ENCODE measurements at places on chromosomes 1 and 21. TPM values are rescaled to one million over a fixed set of nuclear protein-coding genes. Genes with fewer than 3 reads are reported as not detected.

The C1orf56 gene
- 7.1 TPM for total RNA-seq

The PLEKHA6 gene
- 35.1 TPM for total RNA-seq

The ASCL5 gene
- total RNA-seq = 0.16 TPM

The C1orf226 gene
- 0.84 TPM for total RNA-seq

The CHI3L1 gene
- total RNA-seq = not detected

The C8B gene
- not detected for total RNA-seq

The RIPPLY3 gene
- 0.39 TPM for total RNA-seq

The TRIM17 gene
- total RNA-seq = not detected

The PLA2G4A gene
- total RNA-seq = 7.6 TPM

The CELA3B gene
- not detected for total RNA-seq

The CDCA8 gene
- total RNA-seq = 47.7 TPM
